Activated B cell treated with CpG ODN at 0.5 μM for 24 hours (primary cell): ENCODE measurements at places on chromosomes 2 and 18.

DNA sequence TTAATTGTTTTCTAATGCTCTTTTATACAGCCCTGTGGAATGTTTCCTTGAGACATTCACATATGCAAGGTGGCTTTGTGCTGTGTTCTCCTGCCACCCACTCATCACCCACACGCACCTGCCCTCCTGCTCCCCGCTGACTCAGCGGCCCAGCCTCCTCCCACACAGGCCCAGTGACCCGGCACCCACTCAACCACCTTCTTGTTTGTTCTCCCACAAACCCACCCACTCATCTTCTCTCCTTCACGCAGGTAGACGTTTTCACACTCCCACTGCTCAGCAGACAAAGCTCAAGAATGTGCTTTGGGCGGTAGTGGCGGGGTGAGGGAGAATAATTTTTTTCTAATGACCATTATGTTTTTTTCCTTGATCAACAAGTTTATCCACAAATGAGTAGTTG, 28.6 kb upstream of the NEMP2 start:
- DNase-seq: no peak

GRCh38 chr18:45413180-45413836, 202.0 kb upstream of the SLC14A2 start:
- DNase-seq: no peak

- DNase-seq: no peak
Observed at GRCh38 chr2:144858211-144858610, 338.3 kb upstream of the ZEB2 start.

- no peak for DNase-seq
Observed at GRCh38 chr2:118642501-118642900, 204.9 kb downstream of the EN1 start.

DNA sequence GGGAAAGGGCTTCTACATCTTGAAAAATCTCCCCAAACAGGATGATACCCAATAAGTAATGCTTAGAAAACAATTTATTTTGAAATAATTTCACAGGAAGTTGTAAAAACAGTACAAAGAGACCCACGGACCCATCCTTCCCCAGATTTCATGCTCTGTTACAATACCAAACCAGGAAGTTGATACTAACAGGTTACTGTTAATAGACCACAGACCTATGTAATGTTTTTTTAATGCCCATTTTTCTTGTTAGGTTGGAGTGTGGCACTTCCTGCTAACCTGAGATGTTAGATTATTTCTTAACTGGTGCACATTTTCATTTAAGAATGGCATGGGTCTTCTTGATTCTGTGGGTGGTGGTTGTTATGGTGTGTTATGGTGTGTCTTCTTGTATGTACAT, 21.4 kb upstream of the MGAT5 start:
- DNase-seq: no peak
